ENCODE measurements at places on chromosomes 12 and 14.

GRCh38 chr14:75589931-75590330 is 11.5 kb downstream of the FLVCR2 start:
- no peak for DNase-seq

- DNase-seq: no peak
These were observed 18.1 kb downstream of the MLXIP start for GRCh38 chr12:122096591-122097149.

- no peak for DNase-seq
These were observed 647.0 kb upstream of the MGAT4C start for GRCh38 chr12:86903159-86903558.

GRCh38 chr12:67501362-67501761 is 147.2 kb upstream of the DYRK2 start:
- DNase-seq: no peak

DNA sequence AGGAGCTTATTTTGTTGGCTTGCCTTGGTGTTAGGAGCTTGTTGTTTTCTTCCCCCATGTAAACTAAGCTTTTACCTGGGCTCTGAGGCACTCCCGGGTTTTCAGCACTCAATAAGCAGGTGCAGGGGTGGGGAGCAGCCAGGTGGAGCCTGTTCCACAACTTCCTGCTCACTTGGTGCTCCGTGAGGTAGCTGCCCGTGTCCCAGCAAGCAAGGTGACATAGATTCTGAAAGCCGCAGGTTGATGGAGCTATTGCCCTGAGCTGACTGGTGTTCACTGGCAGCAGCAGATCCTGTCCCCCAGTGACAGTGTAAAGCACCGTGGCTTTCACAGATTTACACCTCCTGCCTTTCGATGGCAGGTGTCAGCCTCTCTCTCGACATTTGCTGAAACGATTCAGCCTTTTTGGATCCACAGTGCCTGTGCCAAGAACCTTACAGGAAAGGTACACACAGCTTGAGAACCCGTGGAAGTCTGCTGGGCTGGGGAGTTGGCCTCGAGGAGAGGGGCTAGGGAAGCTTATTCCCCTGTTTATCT is 295.7 kb upstream of the FKBP4 start:
- no peak for DNase-seq

DNA sequence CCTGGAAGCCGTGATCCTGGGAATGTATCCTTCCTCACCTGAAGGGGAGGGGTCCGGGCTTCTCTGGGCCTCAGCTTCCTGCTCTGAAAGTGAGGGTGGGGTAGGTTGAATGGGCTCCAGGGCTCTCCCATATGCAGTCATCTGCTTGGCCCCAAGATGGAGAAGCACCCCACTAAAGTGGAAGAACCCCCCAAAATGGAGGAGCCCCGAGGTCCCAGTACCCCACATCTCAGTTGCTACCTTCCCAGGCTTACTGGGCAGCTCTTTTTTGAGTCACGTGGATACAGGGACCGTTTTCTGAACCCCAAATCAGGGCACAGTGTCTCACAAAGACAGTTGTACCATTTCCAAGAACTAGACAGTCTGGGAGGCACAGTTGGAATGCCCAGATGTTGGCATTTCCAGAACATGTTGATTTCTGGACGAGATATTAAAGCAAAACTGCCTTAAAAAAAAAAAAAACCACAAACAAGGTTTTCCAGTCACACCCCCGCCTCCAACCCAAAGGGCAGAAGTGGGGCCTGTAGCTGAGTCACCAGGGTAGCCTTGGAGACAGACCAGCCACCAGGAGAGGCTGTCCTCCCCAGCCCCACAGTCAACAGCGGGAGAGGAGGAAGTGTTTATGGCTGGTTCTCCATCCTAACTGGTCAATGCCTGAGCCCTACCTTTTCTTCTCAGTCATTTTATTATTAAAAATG is 12.1 kb downstream of the VASH1 start:
- peak; percentile 58 for DNase-seq

DNA sequence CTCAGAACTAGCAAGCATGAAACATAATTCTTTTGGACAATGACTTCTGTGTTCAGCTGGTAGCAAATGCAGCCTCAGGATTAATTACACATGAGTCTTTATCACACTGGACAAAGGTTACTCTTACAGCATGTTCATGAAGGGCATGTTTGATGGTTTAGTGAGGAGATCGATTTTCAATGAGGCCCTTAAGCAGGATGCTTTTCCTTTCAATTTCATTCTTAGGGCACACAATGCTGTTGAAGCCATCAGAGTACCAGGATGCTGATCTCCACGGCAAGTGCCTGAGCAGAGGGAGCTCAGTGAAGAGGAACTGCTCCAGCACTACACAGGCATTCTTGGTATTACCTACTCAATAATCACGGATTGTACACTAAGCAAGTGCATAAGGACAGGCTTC is 542.0 kb downstream of the SNAPC1 start:
- no peak for DNase-seq

- no peak for DNase-seq
These were observed 6.2 kb downstream of the OXA1L start for GRCh38 chr14:22772725-22773124.

DNA sequence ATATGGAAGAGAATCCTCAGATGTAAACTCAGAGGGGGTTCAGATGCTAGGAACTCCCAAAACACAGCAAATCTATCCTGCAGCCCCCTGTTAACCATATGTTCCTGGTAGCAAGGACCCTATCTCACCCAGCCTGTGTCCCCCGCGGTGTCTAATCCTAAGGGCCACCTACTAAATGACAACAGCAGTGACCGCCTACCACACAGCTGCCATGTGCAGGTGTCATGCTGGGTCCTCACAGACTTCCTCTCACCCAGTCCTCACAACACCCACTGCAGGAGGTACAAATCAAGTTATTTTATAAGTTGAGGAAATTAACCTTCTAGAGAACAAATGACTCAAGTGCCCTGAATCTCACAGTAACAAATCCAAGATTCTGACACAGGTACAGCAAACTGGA is 73.9 kb downstream of the ITPK1 start:
- no peak for DNase-seq

DNA sequence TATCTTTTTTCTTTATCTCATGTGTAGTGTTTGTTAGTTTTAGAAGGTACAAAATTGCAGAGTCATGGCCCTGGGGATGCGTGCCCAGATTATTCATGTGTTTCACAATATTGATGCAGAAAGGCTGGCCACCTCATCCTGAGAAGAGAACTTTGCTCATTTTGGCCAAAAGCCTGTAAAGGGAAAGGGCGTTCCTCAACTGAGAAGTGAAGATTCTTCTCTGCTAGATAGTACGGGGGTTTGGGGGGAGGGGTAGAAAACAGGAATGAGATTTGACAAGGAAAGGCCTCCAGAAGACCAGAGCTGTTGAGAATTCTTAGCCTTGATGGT is 1.7 kb downstream of the MGST1 start:
- no peak for DNase-seq

- DNase-seq: no peak
These were observed 28.7 kb downstream of the CCDC59 start for GRCh38 chr12:82329508-82329907.

DNA sequence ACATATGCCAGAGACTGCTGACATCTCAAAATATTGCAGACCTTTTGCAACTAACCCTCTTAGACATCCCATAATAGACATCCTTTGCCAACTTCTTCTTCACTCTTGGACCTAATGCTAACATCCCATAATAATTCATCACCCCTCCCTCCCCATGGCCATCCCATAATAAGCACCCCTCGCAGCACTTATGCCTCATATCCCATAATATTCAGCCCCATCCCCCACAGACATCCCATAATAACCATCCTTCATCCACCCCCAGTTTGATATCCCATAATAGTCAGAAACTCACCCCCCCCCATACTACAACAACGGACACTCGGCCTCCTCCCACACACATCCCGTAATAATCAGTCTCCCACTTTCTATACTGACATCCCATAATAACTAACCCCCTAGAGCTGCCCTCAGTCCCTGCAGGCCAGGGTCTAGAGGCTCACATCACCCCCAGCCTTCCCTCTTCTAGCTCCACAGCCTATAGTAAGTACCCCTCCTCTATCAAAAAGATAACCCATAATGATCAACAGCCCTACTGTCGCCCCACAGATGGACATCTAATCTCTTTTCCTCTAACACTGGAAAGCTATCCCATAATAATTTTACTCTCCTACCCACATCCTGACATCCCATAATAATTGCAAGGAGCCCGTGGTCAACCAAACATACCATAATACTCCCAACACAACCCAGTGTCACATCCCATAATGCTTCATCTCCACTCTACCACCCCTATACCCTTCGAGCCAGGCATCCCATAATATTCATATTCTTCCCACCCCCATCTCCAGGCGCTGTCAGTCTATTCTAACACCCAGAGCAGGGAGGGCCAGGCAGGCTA is 792 bp upstream of the CHD4 start:
- DNase-seq: no peak

DNA sequence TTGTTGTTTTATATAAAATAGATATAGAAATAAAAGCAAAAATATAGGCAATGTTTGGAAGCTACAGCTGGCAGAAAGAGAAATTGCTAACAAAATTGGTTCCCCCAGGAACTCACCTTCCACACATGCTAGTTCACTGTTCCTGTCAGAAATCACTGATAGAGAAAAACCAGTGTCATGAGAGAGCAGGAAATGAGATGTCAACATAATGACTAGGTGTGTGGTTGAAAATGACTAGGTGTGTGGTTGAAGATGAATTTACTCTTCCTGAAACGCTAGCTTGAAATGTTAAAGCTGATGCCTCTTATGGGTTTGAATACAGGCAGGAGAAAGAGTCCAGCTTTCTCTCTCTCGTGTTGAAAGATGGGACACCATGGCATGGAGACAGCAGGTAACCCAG is 216.3 kb downstream of the C12orf42 start:
- DNase-seq: no peak

GRCh38 chr14:39426605-39427004 is 5.6 kb downstream of the FBXO33 start:
- peak; percentile 43 for DNase-seq

- no peak for DNase-seq
These were observed 5.1 kb downstream of the ADCY4 start for GRCh38 chr14:24329736-24330135.

DNA sequence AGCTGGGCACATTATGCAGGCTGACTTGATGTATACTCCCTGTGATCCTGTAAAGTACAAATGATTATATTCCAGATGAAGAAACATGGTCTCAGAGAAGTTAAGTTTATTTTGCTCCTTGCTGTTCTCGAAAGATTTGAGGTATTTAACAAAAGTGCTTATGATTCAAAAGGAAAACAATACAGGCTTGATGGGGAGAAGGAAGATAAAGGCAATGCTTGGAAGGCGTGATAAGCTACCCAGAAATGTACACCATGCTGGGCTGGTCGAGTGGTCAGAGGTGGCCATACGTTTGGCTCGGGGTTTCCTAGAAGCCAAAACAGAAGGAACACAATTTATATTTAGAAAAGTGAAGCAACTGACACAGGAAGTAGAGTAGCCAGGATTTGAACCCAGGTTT is 201.0 kb downstream of the KTN1 start:
- no peak for DNase-seq

DNA sequence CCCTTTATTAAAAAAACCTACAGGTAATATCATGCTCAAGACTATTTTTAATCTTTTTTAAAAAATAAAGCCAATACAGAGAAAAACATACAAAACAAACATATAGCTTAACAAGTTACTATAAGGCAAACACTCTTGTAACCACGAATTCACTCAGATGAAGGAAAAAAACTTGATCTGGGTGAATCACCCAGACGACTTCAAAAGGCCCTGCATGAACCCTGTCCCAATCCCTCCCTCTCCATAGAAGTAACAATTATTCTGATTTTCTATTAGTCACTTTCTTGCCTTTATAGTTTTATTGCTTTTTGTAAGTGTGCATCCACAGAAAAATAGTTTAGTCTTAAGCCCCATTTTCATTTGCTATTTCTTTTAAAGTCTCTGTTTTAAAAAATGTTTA is 72.6 kb downstream of the LRP6 start:
- no peak for DNase-seq

DNA sequence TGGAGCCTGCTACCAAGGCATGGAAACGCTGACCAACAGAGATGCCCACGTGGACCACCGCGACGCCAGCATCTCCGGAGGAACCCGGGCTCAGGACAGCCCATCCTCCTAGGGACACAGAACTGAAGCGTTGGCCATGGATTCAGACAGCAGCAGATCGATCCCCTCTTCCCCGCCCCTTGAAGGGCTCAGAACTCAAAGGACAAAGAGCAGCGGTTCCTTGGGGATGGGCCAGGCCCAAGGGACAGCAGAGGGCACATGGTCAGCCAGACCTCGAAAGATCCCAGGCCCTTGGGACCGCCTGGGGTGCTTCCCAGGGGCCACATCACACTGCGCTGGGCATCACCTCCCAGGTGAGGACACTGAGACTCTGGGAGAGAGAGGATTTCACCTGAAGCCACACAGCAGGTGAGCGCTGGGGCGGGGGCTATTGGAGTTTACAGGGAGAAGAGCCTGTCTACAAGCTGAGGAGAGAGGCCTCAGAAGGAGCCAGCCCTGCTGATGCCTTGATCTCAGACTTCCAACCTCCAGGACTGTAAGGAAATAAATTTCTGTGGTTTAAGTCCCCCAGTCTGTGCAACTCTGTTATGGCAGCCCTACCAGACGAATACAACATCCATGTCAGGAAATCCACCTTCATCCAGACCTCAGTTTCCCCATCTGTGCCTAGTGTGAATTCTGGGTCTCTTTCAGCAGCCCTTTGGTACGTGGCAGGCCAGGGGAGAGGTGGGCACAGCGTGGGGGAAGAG is 49.4 kb downstream of the CCNK start:
- no peak for DNase-seq

GRCh38 chr12:38279756-38280155 is 36.8 kb upstream of the ALG10B start:
- no peak for DNase-seq

DNA sequence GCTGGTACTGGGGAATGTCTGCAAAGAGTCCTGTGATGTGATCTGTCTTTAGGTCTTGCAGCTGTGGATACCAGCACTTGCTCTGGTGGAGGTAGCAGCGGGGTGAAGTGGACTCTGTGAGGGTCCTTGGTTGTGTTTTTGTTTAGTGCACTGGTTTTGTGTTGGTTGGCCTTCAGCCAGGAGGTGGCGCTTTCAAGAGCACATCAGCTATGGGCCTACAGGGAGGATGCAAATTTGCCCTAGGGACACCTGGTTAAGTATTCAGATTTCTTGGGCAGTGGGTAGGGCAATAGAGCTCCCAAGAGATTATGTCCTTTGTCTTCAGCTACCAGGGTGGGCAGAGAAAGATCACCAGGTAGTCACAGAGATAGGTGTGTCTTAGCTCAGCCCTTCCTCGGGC is 63.8 kb downstream of the PTGER2 start:
- no peak for DNase-seq

GRCh38 chr12:91918431-91918830 is 227.2 kb downstream of the BTG1 start:
- no peak for DNase-seq

DNA sequence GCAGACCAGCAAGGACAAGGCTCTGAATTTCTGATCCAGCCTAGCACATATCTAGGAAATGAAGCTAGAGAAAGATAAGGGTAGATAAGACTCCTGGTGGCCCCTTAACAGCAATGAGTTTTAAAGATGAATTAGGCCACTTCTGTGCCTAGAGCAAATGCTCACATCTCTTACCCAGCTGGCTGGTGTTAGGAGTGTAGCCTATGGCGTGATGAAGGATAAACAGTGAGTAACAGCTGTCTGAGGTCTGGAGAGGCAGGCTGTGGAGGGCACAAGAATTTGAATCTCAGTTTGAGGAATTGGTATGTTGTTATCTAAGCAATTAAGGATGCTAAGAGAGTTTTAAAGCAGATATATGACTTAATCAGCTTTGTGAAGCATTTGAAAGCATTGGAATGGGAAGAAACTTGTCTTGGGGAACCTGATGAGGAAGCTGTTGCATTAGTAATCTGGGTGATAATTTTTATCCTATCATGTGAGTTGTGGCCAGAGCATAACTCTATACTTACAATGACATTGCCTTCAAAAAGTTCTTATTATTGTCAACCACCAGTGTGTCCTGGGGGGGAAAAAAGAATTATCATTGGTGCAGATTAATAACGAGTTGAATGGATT is 161.8 kb downstream of the SRGAP1 start:
- DNase-seq: no peak
